Adrenal gland (tissue), 19 donors: ENCODE measurements at places on chromosomes 13 and 19. TPM values are rescaled to one million over a fixed set of nuclear protein-coding genes. Genes with fewer than 3 reads are reported as not detected.

The RAB3A gene
- 3.7 TPM for total RNA-seq

The FBXO46 gene
- total RNA-seq: 12.4 TPM

The S1PR5 gene
- not detected for total RNA-seq

The NMRK2 gene
- total RNA-seq: not detected

The RASGRP4 gene
- 4.1 TPM for total RNA-seq

The SAMD4B gene
- total RNA-seq: 37.9 TPM

The PSG7 gene
- total RNA-seq: not detected

The BRME1 gene
- total RNA-seq: 1.6 TPM

The EXOSC5 gene
- 28.5 TPM for total RNA-seq

The CPB2 gene
- not detected for total RNA-seq

The SLITRK5 gene
- total RNA-seq: 0.22 TPM

The FREM2 gene
- total RNA-seq: 5.9 TPM

The URAD gene
- not detected for total RNA-seq

The SIAH3 gene
- total RNA-seq: 0.29 TPM

The DNASE2 gene
- total RNA-seq: 52.3 TPM

The ADGRE2 gene
- total RNA-seq: 5.3 TPM
